ENCODE measurements at places on chromosomes 6 and 20. TPM values are rescaled to one million over a fixed set of nuclear protein-coding genes. Genes with fewer than 3 reads are reported as not detected.

Gene ASIP
- not detected for total RNA-seq

Gene SLC17A1
- total RNA-seq = 0.25 TPM

Gene SMPDL3A
- total RNA-seq = 7.0 TPM

Gene TUBE1
- total RNA-seq = 10.6 TPM

Gene KCNQ5
- total RNA-seq = 2.9 TPM

Gene DDX43
- total RNA-seq = 0.16 TPM

Gene SLPI
- 0.49 TPM for total RNA-seq

Gene VWA7
- 0.81 TPM for total RNA-seq

Gene GPR63
- 2.0 TPM for total RNA-seq

Gene PSORS1C2
- not detected for total RNA-seq

Gene FAM209A
- total RNA-seq = not detected

Gene OOEP
- total RNA-seq = not detected

Gene TSBP1
- total RNA-seq = not detected

Gene PPIL6
- 2.3 TPM for total RNA-seq

Gene C20orf204
- total RNA-seq = not detected
